CD4-positive, alpha-beta T cell treated with Interleukin-15 for 1 hour (primary cell): ENCODE measurements at places on chromosomes 2 and 18.

DNA sequence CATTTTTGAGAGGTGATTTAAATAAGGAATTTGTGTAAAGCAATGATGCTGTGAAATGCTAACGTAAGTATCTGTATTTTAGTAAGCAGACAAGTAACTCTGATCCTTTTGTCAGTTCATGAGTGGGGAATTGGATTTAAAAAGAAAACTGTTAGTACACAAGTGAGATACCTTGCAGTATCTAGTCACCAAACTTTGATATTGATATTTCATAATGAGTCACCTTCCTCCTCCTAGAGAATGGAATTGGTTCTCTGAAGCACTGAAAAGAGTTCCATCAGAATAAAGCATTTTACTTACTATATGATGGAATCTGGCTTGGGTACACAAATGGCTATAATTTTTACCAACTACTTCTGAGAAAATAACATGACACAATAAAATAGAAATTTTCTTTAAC lies 232.2 kb downstream of the ZNF804A start:
- no peak for DNase-seq

- DNase-seq, result no peak
Measured at GRCh38 chr2:189465478-189465877, 24.2 kb downstream of the WDR75 start.

- no peak for DNase-seq
Measured at GRCh38 chr2:137231628-137232027, 466.3 kb downstream of the THSD7B start.

DNA sequence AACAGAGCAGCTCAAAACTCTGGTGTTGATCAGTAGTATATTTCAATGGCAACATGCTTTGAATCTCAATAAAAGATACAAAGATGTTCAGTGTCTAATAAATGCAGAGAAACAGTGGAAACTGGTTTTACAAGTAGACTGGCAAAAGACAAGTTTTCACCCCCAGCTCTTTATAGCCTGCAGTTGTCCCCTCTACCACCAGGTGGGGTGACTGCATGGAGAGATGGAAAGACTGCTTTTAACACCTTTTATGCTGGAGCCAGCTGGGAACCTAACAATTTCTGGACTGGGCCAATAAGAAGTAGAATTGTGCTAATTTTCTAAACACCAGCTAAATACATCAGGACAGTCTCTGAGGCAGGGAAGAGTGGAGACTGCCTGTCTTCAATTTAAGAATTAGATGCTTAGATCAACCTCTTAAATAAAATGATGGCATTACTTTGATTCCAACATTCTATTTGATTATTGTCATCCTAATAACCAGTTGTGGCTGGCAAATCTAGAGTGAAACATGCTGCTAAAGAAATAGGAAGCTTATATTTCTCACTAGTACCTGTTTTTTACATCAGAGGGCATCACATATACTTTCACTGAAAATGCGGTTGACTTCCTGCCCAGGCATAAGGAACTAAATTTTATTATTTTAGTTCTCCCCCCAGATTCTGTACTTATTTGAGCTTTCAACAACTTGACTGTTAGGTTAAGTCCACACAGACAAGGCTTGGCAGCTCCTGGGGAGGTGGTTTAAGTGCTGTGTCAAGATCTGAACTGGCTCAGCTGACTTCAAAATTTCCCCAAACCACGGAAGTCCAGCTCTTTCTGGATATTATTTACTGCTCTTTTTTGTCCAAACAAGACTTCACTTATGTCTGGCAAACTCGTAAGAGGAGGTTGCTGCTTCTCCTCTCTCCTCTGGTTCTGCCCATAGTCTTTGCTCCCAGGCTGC lies 140.5 kb downstream of the TPGS2 start:
- no peak for DNase-seq

DNA sequence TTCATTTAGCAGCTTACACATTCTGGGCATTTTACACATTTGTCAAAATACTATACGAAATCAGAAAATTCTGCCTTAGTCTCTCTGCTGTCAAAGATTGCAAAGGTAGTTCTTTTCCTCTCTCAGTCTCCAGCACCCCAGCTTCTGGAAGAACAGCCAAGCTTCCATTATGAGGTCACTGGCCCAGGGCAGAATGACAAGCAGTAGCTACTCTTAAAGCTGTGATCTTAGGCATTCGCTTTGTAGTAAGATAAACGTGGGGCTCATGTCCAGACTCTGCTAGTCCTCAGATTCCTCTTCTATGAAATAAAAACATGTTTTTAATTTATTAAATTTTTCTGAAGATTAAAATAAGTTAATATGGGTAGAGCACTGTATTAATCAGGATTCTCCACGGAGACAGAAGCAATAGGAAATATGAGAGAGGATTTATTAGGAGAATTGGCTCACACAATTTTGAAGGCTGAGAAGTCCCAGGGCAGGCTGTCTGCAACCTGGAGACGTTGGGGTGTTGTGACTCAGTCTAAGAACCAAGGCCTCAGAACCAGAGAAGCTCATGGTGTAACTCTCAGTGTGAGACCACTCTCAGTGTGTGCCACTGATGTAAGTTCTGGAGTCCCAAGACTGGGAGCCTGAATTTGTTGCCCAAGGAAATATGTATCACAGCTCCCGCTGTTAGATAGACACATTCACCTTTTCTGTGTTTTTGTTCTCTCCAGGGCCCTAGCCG lies 201.2 kb downstream of the CMPK2 start:
- DNase-seq, result no peak
